Activated gamma-delta T cell (primary cell): ENCODE measurements at places on chromosomes 13 and 19.
A peak's percentile ranks its signal among the peaks of the same experiment; 100 is the strongest.

DNA sequence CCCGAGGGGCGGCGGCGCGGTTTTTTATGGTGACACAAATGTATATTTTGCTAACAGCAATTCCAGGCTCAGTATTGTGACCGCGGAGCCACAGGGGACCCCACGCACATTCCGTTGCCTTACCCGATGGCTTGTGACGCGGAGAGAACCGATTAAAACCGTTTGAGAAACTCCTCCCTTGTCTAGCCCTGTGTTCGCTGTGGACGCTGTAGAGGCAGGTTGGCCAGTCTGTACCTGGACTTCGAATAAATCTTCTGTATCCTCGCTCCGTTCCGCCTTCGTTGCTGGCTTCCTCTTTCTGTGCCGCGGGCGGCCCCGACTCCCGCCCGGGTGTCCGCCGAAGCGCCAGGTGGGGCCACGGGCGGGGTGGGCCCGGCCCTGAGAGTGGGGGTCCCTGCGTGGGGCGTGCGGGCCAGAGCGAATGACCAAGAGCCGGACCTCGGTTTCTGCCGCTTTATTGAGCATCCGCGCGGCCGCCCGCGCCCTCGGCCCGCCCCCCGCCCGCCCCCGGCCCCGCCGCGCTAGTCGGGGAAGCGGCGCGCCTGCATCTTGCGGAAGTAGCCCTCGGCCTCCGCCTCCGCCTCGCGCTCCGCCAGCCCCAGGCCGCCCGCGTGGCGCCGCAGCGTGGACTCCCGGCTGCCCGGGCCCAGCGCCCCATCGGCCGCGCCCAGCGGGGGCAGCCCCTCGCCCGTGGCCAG lies 9.6 kb downstream of the PLPPR3 start:
- DNase-seq: no peak

DNA sequence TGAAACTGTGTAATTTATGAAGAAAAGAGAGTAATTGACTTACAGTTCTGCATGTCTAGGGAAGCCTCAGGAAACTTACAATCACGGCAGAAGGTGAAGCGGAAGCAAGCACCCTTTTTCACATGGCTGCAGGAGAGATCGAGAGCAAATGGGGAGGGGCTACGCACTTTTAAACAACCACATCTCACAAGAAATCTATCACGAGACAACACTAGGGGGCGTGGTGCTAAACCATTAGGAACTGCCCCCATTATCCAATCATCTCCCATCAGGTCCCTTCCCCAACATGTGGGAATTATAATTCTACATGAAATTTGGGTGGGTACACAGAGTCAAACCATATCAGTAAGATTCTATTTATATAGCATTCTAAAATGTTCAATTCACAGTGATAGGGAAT lies 114.8 kb upstream of the TRPC4 start:
- DNase-seq: no peak

GRCh38 chr13:48078251-48078656 lies 16.6 kb downstream of the MED4 start:
- DNase-seq: no peak

DNA sequence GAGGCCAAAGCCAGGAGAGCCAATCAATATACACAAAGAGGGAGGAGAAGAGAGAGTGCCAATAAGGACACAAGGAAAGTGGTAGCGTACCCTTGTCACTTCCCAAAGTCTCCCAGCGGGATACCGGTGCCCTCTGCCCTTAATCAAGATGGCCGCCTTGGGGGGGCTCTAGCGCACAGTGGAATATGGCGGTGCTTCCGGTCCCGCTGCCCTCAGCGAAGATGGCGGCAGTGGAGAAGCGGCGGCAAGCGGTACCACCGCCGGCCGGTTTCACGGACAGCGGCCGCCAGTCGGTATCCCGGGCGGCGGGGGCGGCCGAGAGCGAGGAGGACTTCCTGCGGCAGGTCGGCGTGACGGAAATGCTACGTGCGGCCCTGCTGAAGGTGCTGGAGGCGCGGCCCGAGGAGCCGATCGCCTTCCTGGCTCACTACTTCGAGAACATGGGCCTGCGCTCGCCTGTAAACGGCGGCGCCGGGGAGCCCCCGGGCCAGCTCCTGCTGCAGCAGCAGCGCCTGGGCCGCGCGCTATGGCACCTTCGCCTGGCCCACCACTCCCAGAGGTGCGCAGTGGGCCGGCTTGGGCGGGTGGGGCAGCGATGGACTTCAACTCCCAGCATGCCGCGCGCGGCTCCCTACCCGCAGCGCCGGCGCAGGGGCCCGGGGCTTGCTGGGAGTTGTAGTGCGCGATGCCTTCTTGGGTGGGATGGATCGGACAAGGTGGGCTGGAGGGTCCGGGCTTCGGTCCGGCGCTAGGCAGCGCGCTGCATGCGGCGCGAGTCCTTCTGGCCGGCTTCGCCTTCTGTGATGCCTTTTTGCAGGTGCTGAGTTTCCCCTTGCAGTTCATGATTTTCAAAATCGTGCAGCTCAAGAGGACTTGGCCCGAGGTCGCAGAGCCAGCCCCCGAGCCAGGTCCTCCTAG lies at the start of gene TPGS1:
TSS of gene TPGS1 (plus strand) at position 212 of the 918 bp plus-strand sequence. CDS start at position 222, 10 bp downstream.
- DNase-seq: peak; percentile 59

GRCh38 chr13:110126391-110126961 lies 180.5 kb downstream of the COL4A1 start:
- no peak for DNase-seq

DNA sequence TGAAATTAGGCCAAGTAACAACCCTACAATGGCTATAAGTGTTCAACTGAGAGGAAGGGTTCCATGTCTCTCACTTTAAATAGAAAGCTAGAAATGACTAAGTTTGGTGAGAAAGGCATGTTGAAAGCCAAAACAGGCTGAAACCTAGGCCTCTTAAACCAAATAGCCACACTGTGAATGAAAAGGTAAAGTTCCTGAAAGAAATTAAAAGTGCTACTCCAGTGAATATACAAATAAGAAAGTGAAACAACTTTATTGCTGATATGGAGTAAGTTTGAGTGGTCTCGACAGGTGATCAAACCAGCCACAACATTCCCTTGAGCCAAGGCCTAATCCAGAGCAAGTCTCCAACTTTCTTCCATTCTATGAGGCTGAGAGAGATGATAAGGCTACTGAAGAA lies 209.6 kb downstream of the KLF12 start:
- no peak for DNase-seq

DNA sequence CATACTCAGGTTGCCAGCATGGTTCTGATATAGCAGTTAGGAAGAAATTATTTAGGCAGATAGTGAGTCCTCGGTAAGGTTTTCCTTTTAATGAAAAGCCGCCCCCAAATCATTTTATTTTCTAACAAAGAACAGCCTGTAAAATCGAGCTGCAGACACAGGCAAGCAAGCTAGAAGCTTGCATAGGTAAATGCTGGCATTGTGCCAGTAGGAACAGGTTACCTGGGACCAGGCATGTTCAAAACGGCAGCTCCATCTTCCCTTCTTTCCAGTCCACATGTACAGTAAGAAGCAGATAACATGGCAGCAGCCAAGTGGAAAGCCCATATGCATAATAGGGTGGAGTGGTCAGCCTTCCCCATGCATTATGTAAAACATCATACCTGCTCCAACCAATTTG lies 71.1 kb downstream of the UGGT2 start:
- DNase-seq: no peak

GRCh38 chr19:46550684-46551083 lies 50.4 kb upstream of the CALM3 start:
- DNase-seq: no peak

GRCh38 chr13:64186071-64186470 lies 2770.4 kb upstream of the PCDH20 start:
- no peak for DNase-seq

- no peak for DNase-seq
Observed at GRCh38 chr13:106709522-106709921, 141.6 kb upstream of the ARGLU1 start.

DNA sequence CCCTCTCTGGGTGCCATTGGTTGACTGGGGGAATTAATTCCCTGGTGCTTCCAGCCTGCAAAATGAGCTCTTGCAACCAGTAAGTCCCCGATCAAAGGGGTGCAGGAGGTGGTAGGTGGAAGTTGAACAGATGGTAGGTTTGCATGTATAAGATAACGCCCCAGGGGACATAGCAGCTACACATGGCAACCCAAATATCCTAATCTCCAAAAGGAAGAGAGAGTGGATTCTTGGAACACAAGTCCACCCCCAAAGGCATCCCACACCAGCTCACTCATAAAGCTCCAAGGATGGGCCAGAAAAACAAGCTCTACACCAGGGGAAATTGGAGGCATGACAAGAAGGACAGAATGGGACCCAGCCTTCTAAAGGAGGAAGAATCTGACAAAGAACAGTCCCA lies 4.8 kb downstream of the CD209 start:
- DNase-seq: no peak

GRCh38 chr19:45161738-45162607 lies 1.2 kb upstream of the NKPD1 start:
- no peak for DNase-seq

DNA sequence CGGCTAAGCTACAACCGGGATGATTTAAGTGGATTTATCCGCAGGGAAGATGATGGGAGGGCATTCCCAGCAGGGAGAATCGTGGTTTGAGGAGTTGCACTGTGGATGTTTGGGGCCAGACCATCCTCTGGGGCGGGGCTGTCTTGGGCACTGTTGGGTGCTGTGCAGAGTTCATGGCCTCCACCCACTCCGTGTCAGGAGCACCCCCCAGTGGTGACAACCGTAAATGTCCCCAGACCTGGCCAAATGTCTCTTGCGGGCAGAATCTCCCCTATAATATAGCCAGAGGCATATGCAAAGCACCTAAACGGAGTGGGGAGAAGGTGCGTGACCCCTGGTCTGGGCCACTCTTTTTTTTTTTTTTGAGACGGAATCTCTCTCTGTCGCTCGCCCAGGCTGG lies 40.2 kb downstream of the SMIM24 start:
- no peak for DNase-seq

DNA sequence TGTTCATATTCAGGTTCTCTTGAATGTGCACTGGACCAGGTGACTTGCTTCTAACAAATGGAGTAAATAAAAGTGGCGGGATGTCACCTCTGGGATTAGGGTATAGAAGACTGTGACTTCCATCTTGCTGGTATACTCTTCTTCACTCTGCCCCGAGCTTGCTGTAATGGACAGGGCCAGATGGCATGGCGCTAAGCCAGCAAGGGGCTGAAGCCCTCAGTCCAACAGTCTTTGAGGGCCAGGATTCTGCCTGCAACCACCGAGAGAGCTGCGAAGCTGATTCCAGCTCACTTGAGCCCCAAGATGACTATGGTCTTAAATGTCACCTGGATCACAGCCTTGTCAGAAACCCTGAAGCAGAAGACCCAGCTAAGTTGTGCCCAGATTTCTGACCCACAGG lies 600.0 kb downstream of the FGF9 start:
- DNase-seq: no peak

GRCh38 chr13:107882708-107883560 lies 332.4 kb downstream of the LIG4 start:
- DNase-seq: no peak

GRCh38 chr13:86877441-86877840 lies 793.7 kb upstream of the SLITRK5 start:
- DNase-seq: no peak

DNA sequence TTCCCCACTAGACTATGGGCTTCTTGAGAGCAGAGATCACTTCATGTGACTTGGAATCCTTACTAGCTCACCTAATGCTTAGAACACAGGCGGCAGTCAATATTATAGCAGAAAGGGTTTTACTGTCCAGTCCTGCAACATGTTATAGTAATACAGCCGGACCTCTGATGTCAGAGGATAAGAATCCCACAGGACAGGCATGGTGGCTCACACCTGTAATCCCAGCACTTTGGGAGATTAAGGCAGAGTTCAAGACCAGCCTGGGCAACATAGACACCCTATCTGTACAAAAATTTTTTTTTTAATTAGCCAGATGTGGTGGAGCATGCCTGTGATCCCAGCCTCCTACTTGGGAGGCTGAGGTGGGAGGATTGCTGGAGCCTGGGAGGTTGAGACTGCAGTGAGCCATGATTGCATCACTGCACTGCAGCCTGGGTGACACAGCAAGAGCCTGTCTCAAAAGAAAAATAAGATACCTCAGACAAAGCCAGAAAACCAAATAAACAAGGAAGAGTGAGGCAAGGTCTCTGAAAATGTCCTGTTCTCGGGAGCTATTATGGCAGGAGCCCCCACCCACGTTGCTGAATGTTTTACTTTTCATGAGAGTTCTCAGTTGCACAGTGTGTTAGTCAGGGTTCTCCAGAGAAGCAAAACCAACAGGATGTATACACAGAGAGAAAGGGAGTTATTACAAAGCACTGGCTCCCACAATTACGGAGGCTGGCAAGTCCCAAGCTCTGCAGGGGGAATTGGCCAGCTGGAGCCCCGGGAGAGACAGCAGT lies 100.8 kb downstream of the UBL3 start:
- DNase-seq: no peak

GRCh38 chr13:113159701-113160100 lies 1.3 kb downstream of the PROZ start:
- DNase-seq: no peak

DNA sequence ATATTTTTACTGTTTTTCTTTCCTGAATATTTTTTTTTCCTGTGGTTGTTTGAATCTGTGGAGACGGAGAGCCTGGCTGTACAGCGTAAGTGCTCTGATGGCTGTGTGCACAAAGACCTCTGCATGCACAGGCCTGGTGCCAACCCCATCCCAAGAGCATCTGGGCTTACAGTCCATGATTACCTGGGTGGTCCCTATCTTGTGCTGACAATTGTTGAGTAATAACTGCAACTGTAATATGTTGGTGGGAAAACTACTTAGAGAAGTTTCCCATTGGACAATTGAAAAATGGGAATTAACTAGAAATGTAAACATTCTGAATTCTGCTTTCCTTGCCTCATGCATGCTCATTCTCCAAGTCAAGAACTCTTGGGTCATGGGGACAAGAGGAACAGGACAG lies 268.7 kb downstream of the SHISA2 start:
- DNase-seq: no peak

DNA sequence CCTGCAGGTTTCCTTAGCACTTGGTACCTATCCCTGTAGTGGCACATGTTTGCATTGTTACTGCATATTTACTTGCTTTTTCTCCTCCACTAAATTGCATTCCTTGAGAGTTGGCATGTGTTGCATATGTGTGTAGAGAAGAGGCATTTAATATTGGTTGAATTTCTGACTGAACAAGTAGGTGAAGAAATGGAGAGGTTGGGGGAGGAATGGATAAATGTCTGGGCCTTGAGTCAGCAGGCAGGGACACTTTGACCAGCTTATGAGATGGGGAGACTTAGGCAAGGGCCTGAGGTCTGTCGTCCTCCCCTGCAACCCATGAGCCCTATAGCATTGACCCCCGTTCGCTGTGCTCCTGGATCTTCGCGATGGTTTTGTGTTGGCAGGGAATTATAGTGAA lies 2.0 kb upstream of the GPR18 start:
- DNase-seq: no peak
